ENCODE measurements at places on chromosomes 1 and 21. TPM values are rescaled to one million over a fixed set of nuclear protein-coding genes. Genes with fewer than 3 reads are reported as not detected.

DNA sequence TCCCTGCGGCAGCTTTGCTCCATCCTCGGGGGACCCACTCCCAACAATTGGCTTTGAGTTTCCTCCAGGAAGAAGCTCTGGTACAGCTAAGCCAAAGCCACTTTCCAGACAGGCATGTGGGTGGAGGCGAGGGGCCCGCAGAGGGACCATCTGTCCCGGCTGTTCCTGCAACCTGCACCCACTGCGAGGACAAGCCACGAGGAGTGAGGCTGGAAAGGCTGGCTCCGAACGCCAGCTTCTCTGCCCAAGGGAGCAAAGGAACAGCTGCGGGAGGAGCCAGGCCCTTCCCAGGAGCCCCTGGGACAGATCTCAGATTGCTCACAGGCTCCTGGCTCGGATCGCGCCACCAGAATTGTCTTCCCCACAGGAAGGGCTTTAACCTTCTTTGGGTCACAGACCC, 28.3 kb upstream of the PEF1 start:
- no peak for DNase-seq
- H3K4me1 ChIP-seq = peaks cover 9% of the 10 kb centered on the region
- no peaks in the 10 kb centered on the region for H3K27me3 ChIP-seq
- no peak overlapping the region for H3K27ac ChIP-seq
- no peak overlapping the region for H3K4me3 ChIP-seq

- H3K4me1 ChIP-seq = peaks cover 17% of the 10 kb centered on the region
- H3K36me3 ChIP-seq = no peaks in the 10 kb centered on the region
- no peaks in the 10 kb centered on the region for H3K27me3 ChIP-seq
- no peak overlapping the region for H3K4me3 ChIP-seq
- DNase-seq = no peak
Measured at GRCh38 chr21:17796037-17796403, 23.1 kb downstream of the C21orf91 start.

DNA sequence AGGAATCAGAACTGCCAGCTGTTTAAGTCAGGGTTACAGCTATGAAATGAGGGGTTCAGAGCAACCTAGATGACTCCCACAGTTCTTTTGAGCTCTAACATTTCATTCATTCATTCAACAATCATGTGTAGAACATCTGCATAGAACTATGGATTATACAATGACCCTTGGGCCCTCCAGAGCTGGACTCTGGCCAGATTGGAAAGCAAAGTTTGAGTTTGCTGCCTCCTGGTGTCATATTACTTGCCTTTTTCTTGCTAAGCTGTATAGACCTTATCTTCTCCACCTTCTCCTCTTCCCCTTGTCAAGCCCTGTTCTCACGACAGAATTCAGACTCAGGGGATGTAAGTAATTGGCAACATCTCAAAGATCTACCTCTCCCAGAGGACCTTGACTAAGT, 4.0 kb downstream of the CASQ2 start:
- H3K36me3 ChIP-seq = no peaks in the 10 kb centered on the region
- no peaks in the 10 kb centered on the region for H3K27me3 ChIP-seq
- peak; percentile 47 for DNase-seq

GRCh38 chr1:6347641-6348487, 45.7 kb downstream of the ACOT7 start:
- H3K27ac ChIP-seq = no peak overlapping the region
- no peaks in the 10 kb centered on the region for H3K36me3 ChIP-seq

GRCh38 chr1:43518935-43519686, 11.6 kb upstream of the PTPRF start:
- H3K27me3 ChIP-seq = no peaks in the 10 kb centered on the region
- DNase-seq = no peak
- no peaks in the 10 kb centered on the region for H3K36me3 ChIP-seq
- no peak overlapping the region for H3K27ac ChIP-seq
- no peak overlapping the region for H3K4me3 ChIP-seq
- no peaks in the 10 kb centered on the region for H3K4me1 ChIP-seq

- H3K36me3 ChIP-seq = no peaks in the 10 kb centered on the region
- no peak for DNase-seq
- no peaks in the 10 kb centered on the region for H3K27me3 ChIP-seq
- no peak overlapping the region for H3K4me3 ChIP-seq
Measured at GRCh38 chr1:151680826-151681225, 35.8 kb downstream of the CELF3 start.

DNA sequence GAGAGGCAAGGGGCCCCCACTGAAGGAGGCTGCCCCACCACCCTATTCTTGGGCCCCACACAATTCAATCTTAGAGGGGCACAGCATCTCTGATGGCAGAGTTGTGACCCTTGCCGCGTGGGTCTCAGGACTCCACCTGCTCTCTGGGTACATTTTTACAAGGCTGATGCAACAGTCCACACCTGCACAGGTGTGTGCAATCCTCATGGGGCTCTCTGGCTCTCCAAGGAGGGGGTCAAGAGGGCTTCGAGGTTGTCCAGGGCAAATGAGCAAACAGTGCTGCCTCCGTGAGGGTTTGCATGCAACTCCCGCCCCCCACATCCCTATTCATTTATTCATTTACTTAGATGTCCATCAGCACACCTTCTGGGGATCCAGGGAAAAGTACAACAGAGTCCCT, 81.6 kb upstream of the IFFO2 start:
- H3K27ac ChIP-seq = no peak overlapping the region
- no peak overlapping the region for H3K4me3 ChIP-seq
- peaks cover 11% of the 10 kb centered on the region for H3K4me1 ChIP-seq
- H3K27me3 ChIP-seq = no peaks in the 10 kb centered on the region

- no peak overlapping the region for H3K27ac ChIP-seq
- no peak overlapping the region for H3K4me3 ChIP-seq
- peaks cover 10% of the 10 kb centered on the region for H3K4me1 ChIP-seq
- no peaks in the 10 kb centered on the region for H3K36me3 ChIP-seq
Measured at GRCh38 chr1:167456524-167456923, 61.8 kb downstream of the CD247 start.

GRCh38 chr1:15214527-15214926, 32.5 kb upstream of the FHAD1 start:
- peaks cover 7% of the 10 kb centered on the region for H3K4me1 ChIP-seq
- H3K27ac ChIP-seq = peak overlapping the region; percentile 1
- peaks cover 3% of the 10 kb centered on the region for H3K27me3 ChIP-seq
- no peak overlapping the region for H3K4me3 ChIP-seq

DNA sequence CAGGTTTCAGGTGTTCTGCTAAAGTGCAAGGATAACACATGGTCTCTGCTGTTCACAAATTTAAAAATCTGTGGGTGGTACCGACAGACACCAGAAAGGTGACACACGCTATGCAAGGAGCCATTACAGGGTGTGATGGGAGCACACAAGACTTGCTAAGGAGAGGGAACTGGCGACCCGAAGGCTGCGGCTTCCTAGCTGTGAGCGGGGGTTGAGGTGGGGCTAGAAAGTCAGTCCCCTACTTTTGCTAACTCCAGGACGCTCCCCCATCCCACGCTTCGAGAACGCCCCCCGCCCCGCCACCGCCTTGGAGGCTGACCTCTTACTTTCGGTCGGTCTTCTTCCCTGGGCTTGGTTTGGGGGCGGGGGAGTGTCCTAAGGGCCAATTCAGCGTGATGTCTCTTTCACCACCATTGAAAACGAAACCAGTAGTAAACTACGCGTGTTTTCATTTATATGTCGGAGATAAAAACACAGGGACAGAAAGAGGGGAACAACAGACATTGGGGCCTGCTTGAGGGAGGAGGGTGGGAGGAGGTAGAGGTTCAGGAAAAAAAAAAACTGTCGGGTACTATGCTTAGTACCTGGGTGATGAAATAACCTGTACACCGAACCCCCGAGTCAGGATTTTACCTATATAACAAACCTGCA, 1.1 kb downstream of the CKS1B start:
- no peaks in the 10 kb centered on the region for H3K36me3 ChIP-seq
- no peaks in the 10 kb centered on the region for H3K27me3 ChIP-seq
- peak overlapping the region; percentile 99 for H3K27ac ChIP-seq
- DNase-seq = peak; percentile 65

- H3K4me3 ChIP-seq = no peak overlapping the region
- H3K36me3 ChIP-seq = no peaks in the 10 kb centered on the region
- H3K27me3 ChIP-seq = no peaks in the 10 kb centered on the region
- H3K27ac ChIP-seq = no peak overlapping the region
Measured at GRCh38 chr1:86069757-86070145, 86.8 kb downstream of the COL24A1 start.

GRCh38 chr1:190212450-190212849, 265.2 kb downstream of the BRINP3 start:
- H3K27ac ChIP-seq = no peak overlapping the region
- no peak for DNase-seq
- no peaks in the 10 kb centered on the region for H3K27me3 ChIP-seq
- no peaks in the 10 kb centered on the region for H3K36me3 ChIP-seq
- H3K4me3 ChIP-seq = no peak overlapping the region

TEX38 gene
- total RNA-seq = not detected

PRDX6 gene
- 161 TPM for total RNA-seq

HES5 gene
- total RNA-seq = 0.93 TPM

REN gene
- 0.05 TPM for total RNA-seq
